ENCODE measurements at places on chromosomes 3 and 15.

GRCh38 chr3:143848704-143849103, 436 bp upstream of the SLC9A9 start:
- no peak for DNase-seq

DNA sequence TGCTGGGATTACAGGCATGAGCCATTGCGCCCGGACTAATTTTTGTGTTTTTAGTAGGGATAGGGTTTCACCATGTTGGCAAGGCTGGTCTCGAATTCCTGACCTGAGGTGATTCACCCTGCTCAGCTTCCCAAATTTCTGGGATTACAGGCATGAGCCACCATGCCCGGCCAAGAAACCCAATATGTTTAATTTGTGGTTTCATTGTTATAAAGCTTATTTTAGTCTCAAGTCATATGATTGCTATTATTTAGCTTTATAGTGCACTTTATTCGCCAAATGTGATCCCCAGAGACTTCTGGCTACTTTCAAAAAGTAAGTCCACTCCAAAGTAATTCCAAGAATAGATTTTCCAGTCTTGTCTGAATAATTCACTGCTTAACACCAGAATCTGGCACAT, 19.3 kb upstream of the SLC4A7 start:
- DNase-seq, result no peak

DNA sequence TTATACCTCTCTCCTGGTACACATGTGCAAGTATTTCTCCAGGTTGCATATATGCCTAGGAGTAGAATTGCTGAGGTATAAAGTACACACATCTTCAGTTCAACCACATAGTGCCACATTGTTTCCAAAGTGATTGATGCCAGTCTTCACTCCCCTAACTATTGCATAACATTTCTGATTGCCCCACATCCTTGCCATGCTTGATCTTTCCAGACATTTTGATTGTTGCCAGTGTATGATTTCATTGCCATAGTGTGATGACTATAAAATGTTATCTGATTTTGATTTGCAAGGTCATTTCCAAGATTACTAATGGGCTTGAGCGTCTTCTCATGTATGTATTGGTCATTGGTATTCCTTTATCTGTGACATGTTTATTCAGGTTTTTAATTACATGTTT, 61.1 kb upstream of the MLF1 start:
- no peak for DNase-seq

DNA sequence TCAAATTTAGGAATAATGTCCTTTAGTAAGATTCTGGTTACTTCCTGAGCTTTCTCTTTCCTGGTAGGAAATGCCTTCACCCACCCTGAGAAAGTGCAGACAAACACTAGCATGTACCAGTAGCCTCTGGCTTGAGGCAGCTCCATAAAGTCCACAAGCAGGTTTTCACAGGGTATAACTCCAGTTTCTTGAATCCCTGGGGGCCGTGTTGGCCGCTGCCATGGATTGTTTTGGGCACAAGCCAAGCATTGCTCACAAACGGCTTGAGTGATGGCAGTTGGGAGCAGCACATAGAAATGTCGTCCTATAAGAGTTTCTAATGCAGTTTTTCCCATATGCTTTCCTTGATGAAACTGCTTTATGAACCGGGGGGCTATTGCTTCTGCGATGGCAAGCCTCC, 164.1 kb downstream of the STXBP5L start:
- no peak for DNase-seq

GRCh38 chr3:78951342-78951945, 816.4 kb downstream of the ROBO1 start:
- DNase-seq, result no peak

GRCh38 chr3:32791833-32792232, 26.0 kb upstream of the TRIM71 start:
- DNase-seq, result no peak

DNA sequence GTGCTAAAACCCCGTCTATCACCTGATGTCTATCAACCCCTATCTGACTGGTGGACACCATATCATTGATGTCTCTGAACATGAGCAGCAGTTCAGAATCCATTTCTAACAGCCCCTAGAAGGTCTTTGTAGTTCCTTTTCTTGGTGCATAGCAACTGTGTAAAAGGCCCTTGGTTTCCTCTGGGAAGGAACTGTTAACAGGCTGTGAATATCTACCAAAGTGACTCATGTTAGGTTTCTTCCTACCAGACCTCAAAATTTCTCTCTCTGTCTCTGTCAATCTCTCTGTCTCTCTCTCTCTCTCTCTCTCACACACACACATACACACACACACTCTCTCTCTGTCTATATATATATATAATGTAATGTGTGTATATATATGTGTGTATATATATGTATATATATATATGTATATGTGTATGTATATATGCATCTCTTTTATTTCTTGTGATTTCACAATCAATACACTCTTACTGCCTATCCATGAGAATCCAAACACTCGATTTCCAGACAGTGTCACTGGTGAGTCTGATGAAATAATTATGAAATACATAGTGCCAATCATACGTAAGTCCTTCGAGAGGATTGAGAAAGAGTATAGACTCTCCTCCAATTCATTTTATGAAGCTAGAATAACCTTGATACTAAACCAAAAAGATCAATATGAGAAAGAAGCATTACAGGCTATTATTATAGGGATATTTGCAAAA, 335.9 kb upstream of the SLCO3A1 start:
- DNase-seq, result peak; percentile 21

DNA sequence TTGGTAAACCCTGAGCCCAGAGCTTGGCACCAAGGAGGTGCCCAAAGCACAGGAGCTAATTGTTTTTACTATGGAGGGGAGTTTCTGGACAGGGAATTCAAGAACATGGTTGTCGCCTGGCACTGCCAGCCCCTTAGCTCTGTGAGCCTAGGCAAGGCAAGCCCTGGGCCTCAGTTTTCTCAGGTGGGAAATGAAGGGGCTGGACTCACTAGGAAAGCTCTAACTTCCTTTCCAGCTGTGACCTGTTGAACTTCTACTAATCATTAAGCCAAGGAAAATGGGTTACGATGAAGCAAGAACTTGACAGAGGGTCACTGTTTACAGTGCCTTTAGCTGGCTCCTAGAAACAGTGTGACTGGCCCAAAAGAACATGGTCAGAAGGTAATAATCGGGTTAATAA, 277.2 kb downstream of the SHQ1 start:
- no peak for DNase-seq

- no peak for DNase-seq
These were observed 33.6 kb downstream of the ACP3 start for GRCh38 chr3:132350814-132351213.

DNA sequence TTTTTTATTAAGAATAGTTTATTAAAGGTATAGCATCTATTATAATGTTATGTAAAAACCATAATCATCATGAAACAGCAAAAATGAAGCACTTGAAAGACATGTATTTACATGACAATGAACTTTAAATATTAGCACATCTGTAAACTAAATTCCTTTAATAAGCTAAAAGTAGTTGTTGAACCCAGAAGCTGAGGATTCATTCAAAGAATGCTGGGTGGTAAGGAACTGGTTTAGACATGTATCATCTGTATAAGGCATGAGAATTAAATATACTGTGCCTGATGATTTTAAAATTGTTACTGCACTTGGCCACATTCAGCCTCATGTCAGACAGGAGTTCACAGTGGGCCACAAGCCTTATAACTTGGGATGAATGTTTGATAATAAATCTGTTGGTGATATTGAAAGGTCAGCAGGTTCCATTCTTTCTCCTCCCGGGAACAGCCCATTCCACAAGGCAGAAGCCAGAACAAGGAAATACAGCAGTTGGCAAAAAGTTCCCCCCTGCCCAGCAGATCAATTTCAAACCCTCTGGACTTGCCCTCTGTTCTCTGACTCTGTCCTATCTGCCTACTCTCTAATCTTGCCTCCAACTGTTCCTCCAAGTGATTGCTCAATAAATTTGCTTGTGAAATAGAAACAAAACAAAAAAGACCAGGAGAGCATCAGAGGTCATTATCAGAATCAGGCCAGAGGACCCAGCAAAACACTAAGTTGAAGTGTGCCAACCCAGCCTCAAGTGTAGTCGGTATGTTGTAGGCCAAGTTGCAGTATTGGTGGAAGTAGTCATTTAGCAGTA, 49.8 kb upstream of the TEX264 start:
- no peak for DNase-seq

- no peak for DNase-seq
These were observed 44.5 kb downstream of the GBE1 start for GRCh38 chr3:81716870-81717509.

GRCh38 chr15:83977992-83978391, 257.6 kb upstream of the GOLGA6L4 start:
- no peak for DNase-seq

Measured in CD4-positive, alpha-beta T cell treated with Interleukin-15 for 4 hours (primary cell).